ENCODE measurements at places on chromosomes 4 and X.

GRCh38 chr4:107349266-107349665, 313.2 kb upstream of the DKK2 start:
- DNase-seq = no peak

GRCh38 chrX:142250502-142250901, 45.4 kb upstream of the MAGEC2 start:
- DNase-seq = no peak

DNA sequence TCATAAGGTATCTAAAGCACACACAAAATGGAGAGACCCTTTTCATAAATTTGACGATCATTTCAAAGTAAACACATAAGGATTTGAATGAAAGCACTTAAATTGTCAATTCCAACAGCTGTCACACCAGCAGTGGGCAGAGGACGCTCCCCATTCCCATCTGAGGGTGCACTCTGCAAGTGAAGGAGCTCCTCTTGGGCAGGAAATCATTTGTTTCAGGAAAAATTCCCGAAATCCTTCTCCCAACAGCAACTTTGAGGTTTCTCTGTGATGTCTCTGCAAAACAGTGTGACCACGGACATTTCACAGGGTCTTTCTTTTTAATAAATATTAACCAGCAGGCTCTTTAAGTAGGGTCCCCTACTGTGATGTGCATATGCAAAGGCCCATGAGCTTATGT, 111.0 kb downstream of the EPHA5 start:
- no peak for DNase-seq

GRCh38 chr4:5385741-5386311, 322.5 kb downstream of the EVC2 start:
- no peak for DNase-seq

GRCh38 chrX:119692191-119693039, 553 bp downstream of the SEPTIN6 start:
- peak; percentile 60 for DNase-seq

- no peak for DNase-seq
These were observed 58.2 kb downstream of the DCX start for GRCh38 chrX:111353793-111354192.

DNA sequence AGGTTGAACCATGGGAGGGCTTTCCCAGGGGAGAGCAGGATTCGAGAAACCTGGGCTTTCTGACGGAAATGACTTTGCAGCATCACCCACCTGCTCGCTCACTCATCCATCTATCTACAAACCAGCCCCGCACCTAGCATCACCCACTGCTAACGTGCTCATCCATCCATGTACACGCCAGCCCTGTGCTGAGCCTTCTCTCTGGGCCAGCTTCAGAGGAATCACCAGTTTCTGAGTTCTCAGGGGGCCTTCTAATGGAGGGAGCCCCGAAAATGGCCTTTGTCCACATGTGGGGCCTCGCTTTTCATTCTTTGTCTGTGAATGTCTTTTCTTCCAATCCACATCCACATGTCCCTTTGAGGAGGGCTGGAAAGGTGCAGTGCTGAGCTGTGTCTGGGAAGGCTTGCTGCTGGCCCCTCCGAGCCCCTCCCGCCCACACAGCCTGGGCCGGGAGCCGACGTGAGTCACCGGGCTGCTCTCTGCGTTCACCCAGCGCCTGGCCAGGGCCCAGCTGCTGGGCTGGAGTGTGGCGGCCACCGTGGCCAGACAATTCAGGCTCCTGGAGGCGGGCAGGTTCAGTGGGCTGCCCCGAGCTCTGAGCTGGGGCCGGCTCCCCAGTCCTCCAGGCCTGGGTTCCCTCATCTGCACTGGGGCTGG, 14.7 kb downstream of the SORCS2 start:
- no peak for DNase-seq

GRCh38 chr4:99803566-99804101, 13.0 kb upstream of the DAPP1 start:
- no peak for DNase-seq

GRCh38 chr4:7238300-7238960, 46.1 kb downstream of the SORCS2 start:
- DNase-seq = no peak

DNA sequence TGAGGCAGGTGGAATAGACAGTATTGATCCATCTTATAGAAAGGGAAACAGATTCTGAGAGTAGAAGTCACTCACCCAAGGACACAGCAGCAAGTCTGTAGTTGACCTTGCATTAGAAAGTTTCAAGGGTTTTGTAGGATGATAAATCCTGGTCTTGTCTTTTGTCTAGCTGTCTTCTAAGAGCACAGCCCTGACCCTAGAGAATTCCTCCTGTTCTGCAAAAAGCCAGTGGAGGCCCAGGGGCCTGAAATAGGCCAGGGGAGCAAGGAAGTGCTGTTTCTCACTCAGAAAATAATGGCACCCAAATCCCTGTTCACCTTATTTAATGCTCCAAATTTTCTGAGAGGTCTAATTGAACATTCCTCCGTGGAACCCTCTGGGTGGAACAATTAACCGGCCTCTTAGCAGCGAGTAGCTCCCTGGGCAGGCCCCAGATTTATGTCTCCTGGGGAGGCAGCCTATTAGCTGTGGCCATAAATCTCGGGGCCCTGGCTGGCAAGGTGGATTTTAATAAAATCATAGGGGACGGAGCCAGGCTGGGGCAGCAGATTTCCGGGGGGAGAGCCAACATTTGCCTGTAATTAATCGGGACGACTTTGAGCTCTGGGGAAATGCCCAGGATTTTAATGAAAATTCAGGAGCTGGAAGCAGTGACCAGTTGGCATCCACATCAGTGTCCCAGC, 49.2 kb upstream of the MSX1 start:
- no peak for DNase-seq

DNA sequence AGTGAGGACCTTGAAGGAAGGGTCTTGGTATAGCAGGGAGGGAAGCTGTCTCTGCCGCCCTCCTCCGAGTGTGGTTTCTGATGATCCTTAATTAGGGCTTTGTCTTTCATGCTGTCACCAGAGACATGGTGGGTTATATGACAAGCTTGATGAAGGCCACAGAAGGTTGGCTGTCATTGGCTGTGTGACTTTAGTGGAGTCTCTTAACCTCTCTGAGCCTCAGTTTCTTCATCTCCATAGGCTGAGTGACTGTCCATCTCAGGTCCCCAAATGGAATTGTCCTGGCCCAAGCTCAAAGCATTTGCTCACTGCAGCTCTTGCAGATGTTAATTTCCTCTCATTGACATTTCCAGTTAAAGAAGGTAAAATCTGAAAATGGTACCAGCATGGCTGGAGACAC, 16.6 kb upstream of the UBA6 start:
- no peak for DNase-seq

Measured in stimulated activated CD8-positive, alpha-beta memory T cell treated with anti-CD3 and anti-CD28 coated beads, Interleukin-4, amount 100 ng/mL, for 24 hours (primary cell).